ENCODE measurements at places on chromosomes 11 and 22.

DNA sequence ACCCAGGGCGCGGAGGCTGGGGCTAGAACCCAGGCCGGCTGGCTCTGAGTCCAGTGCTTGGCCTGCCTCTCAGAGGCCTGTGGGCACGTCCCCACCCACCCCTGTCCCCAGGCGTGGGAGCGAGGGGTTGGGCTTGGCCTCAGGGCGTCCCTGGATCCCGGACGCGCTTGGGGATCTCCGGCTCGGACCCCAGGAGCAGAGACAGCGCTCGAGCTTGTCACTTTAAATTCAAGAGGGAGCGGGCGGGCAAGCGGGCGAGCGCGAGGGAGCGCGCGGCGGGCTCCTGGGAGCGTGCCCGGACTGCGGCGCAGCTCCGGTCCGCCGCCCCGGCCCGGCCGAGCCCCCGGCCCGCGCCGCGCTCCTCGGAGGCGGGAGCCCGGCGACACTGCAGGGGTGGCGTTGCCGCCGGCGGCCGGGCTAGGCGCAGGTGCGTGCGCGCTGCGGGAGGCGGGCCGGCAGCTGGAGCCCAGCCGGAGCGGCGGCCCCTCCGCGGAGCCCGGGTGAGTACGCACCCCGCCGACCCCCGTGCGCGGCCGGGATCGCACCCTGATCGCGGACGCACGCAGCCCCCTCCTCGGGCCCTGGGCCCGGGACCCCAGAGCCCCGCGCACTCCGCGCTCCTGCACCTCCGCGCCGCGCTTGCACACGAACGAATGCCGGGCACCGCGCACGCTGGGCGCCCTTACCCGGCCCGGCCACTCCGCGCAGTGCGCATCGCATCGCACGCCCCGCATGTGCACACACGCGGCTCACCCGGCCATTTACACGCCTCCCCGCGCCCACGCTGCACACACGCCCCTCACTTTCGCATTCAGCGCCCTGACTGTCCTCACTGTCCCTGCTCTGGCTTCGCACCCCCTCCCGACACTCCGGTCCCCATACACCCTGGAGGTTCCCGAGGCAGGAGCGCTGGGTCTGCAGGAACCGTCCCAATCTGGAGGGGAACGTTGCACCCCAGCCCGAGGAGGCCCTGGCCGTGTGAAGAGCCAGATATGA lies at the start of gene SYT12:
Gene SYT12 (plus strand): TSS at position 174 of the 996 bp plus-strand sequence. CDS start 7,011 bp downstream, outside the sequence.
- DNase-seq = no peak

DNA sequence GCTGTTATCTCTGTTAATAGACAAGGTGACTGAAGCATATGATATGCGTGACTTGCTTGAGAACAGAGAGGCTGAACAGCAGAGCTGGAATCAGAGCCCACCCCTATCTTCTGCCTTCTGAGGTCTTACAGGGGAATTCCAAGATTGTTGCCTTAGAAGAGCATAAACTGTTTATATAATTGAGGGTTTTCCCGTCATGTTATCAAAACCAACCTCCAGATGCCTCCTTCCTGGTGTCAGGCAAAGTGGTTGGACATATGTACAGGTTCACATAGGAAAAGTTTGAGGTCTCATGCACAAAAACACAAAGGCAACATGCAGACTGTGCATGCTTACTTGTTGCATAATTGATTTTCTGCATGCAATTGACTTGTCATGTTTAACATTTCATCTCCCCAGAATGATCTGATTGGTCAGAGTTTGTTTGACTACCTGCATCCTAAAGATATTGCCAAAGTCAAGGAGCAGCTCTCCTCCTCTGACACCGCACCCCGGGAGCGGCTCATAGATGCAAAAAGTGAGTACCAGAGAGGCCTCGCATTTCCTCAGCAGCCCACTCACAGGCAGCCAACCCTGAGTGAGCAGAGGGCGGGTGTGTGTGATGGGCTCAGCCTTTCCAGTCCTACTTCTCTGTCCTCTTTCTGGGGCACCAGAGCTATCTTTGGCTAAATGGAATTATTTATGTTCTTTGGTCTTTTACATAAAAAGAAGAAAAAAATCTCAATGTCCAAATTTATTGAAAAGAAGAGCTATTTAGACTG lies 88.9 kb downstream of the BMAL1 start:
- DNase-seq = no peak

DNA sequence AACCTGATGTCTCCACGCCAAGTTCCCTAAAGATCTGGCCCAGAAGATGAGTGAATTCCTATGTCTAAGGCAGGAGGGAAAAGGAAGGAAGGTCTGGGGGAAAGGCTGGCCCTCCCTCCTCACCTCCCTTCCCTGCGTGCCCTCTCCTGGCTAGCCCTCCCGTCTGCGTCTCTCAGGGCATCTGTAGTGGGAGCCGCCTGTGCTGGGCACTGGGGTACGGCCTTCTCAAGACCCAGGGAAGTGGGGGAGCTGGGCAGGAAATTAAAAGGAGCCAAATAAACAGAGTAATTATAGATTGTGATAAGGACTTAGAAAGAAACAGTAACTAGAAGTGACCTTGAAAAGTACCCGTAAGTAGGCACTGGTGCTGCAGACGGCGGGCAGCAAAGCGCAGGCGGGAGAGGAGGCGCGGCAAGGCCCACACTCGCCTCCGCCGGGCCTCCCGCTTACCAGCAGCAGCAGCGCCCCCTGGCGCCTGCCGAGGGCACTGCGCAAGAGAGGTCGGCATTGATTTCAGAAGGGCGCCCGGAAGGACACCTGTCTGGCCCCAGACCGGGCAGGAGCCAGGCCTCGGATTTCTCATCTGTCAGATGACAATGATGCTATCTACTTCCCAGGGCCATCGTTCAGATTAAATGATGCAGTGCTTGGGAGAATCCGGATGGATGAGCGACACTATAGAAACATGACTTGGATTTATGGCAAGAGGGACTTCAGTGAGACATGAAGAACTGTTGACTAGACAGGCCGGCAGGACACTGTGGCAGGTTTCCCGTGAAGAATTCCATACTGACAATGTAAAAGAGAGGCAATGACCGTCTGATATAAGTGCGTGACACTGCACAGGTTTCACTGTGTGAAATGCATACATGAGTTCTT lies 7.3 kb downstream of the KCNJ1 start:
- peak; percentile 66 for DNase-seq

DNA sequence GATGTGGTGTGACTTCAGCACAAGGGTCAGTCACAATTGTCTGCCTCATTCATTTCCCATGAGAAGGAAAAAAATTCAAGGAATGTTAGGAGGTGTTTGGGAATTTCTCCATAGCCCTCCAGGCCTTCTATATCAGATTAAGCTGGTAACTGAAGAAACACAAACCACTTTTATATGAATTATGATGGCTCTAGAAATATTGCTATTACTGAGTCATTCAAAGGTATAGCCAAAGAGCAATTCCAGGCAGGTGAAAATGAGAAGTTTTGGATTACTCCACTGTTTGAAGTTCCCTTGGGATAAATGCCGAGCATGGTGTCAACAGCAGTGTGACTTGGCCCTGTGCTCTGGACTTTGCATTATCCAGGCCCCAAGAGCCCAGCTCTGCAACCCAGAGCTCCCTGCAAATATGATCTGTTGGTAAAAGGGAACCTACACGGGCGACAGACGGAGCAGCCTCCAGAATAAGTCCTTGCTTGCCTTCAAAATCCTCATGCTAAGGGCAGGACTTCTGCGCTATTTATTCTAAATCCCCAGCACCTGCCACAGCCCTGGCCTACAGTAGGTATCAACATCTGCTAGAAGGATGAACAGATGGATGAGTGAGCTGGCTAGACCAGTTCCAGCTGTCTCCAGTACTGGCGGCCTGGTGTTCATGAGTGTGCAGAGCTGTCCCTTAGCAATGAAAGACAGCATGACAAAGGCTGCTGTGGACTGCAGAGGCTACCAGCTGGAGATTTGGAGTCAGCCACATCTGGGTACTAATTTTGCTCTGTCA lies 67.5 kb upstream of the ZBED5 start:
- no peak for DNase-seq

- no peak for DNase-seq
Observed at GRCh38 chr11:120413480-120413879, 77.3 kb downstream of the ARHGEF12 start.

GRCh38 chr11:20099527-20099926 lies 60.7 kb downstream of the DBX1 start:
- no peak for DNase-seq

- DNase-seq = no peak
Observed at GRCh38 chr11:120004723-120005122, 133.2 kb downstream of the TRIM29 start.

DNA sequence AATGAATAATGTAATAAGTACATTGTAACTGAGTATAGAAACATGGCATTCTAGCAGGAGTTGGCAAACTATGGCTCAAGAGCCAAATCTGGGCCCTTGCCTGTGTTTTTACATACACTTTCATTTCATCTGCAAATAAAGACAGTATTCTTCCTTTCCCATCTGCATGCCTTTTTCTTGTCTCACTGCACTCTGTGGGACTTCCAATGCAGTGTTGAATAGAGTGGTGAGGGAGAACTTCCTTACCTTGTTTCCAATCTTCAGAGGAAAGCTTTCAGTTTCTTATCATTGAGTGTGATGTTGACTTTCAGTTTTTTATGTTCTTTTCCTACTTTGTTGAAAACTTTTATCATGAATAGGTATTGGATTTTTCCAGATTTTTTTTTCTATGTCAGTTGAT lies 82.1 kb downstream of the USP47 start:
- DNase-seq = no peak

DNA sequence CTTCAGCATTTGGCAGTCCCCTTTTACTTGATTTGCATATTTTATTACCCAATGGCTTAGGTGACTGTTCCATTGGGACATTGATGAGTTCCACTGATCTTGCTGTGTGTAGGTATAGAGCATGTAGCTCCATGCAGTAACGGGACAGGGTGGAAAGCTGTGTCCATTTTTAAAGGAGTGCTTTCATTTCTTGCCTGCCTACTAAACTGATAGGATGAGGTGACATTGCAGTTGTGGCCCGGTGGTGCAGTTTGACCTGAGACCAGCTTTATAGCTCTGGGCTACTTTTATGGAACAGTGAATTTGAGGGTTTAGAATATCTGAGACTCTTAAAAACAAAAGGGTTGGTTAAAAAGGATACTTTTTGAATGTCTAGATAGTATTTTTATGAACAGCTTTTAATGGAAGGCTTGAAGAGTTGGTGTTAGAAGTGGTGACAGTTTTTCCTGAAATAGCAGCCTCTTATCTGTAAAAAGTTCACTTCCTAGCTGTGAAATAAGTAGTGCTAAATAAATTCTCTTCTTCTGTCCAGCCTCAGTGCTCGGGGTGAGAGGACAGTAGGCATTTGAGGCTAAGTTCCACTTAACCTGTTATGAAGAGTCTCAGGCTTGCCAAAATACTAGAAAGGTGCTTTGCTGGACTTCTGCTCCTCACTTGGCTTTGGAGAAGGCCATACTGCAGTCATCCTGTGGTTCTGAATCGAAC lies 27.0 kb downstream of the NAT10 start:
- no peak for DNase-seq

DNA sequence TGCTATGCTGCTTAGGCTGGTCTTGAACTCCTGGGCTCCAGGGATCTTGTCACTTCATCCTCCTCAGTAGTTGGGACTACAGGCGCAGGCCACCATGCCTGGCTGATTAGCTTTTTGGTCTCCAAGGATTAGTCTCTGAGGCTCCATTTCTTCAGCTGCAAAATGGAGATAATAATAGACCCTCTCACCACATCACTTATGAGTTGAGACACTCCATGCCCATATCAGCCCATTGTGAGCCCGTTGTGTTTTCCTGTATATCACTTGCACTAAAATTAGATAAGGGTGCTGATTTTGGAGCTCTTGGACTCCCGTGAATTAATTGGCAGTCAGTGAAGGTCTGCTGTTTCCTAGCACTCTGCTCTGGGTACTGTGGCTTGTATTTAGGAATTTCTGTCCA lies 36.0 kb downstream of the DEPDC5 start:
- DNase-seq = no peak

DNA sequence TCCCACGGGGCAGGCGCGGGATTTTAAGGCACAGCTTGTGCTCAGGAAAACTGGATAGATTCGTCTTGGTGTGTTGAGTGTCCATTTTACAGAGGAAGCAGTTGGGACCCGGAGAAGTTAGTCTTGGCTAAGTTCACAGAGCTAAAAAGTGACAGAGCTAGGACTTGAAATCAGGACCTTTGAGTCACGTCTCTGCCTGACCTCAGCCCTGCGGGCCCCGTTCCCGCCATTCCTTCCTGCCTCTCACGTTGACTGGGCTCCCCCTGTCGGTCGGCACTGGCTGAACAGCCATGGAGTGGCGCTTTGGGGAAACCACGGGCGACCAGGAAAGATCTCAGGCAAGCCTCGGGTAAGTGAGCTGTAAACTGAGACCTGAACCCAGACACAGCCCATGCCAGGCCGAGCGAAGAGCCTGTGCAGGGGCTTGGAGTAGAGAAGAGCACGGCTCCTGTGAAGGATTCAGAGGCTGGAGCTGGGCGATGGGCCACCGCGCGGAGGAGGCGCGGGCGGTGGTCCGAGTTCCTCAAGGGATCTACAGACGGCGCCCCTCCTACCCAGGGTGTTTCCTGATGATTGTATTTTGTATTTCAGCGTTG lies 54.1 kb downstream of the WNT11 start:
- DNase-seq = peak; percentile 83

DNA sequence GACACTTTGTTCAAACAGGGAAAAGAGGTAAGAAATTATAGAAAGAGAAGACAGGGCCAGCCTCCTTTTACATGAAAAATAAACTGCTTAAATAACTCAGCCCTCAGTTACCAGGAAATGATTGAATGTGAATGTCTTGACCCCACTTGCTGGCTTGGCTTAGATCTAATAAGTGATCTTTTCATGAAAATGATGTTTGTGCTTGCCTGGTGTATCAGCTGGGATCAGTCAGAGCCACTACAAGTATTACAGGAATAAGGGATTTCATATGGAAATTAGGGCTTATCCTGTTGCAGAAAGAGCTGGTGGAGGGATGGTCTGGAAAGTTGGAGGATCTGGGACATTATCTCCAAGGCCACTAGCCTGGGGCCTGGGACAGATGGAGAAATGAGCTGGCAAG lies 51.8 kb downstream of the COMMD9 start:
- DNase-seq = no peak

GRCh38 chr11:22304337-22304961 lies 33.7 kb upstream of the SLC17A6 start:
- no peak for DNase-seq

DNA sequence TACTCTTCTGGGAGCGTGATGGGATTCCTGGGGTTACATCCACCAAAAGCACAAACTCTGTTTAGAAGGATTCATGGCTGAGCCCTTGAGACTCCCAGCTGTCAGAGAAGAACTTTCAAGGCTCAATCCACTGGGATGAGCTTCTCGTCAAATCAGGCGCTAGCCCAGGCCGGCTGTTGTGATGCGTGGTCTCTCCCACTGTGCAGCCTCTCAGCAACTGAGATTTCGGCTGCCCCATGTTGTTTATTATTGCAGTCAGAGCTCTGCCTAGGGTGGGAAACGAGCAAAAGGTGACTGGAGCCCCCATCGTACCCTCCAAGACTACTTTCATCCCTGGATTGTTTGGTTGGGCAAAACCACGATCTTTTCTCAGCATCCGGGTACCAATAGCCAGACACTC lies 251.6 kb downstream of the ETS1 start:
- DNase-seq = no peak

GRCh38 chr22:28329186-28330073 lies 350.2 kb downstream of the TTC28 start:
- no peak for DNase-seq

Data from stimulated activated naive CD4-positive, alpha-beta T cell treated with Interleukin-2 at 50 U/mL for 16 hours (primary cell).